Esophagus squamous epithelium (tissue), 5 donors: ENCODE measurements at places on chromosomes 11 and 22.

- DNase-seq: no peak
These were observed 960.7 kb upstream of the RAG2 start for GRCh38 chr11:37558619-37559210.

DNA sequence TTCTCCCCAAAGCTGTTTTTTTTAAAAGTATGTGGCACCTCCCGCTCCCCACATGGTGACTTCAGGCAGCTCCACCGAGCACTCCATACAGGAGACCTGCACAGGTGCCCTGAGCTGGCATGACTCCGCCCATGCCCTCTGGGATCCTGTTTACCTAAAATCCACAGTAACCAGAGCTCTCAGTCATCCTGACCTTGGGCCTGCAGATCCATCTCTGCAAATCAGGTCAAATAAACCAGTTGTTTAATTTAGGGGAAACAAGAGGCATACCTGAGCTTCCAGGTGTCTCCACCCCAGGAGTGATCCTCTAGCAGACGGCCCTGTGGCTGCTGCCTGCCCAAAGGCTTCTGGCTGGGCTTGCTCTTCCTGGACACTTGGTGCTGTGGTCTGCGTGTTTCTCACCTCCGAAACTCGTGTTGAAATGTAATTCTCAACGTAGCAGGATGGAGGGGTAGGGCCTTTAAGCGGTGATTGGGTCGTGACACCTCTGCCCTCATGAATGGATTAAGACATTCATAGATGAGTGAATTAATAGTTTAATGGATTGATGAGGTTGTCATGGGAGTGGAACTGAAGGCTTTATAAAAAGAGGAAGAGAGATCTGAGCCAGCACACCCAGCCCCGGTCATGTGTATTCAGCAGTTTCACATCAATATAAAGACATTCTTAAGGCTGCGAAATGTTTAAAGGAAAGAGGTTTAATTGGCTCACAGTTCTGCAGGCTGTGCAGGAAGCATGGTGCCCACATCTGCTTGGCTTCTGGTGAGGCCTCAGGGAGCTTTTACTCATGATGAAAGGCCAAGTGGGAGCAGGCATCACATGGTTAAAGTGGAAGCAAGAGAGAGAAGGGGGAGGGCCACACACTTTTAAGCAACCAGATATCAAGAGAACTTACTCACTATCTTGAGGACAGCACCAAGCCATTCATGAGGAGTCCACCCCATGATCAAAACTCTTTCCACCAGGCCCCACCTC is 34.1 kb downstream of the LINC01488 start:
- no peak for DNase-seq

GRCh38 chr11:75344186-75344585 is 7.3 kb downstream of the ARRB1 start:
- no peak for DNase-seq

GRCh38 chr11:106418791-106419190 is 341.3 kb downstream of the AASDHPPT start:
- DNase-seq: no peak

GRCh38 chr11:129960216-129961214 is 42.1 kb downstream of the PRDM10 start:
- no peak for DNase-seq

DNA sequence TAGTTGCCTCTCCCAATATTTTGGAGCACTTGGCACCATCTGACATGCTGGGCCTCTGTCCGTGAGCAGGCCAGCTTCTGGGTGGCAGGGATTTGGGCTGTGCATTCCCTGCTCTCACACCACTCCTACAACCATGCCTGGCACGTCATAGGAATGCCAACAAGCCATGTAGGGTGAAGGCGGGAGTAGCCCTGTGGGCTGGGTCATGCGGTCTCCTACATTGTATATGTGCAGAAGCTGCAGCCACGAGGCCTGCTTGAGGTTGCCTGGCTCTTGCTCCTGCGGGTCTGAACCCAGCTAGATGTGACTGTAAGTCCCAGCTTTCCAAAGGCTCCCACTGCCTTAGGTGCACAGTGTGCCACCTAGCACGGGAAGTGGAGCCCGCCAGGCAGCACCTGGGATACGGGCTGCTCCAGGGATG is 14.5 kb downstream of the MYEOV start:
- no peak for DNase-seq

DNA sequence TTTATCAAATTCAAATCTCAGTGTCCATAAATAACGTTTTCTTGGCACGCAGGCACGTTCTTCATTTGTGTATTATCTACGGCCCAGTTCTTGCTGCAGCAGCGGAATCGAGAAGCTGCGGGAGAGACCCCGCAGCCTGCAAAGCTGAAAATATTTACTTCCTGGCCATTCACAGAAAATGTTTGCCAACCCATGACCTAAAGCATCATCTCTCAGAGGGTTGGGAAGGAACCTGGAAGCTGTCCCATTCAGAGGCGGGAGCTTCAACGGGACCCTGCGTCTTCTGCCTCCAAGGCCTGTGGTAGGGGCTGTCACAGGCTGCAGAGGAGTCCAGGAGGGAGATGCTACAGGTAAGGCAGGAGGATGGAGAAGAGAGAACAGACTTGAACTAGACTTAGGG is 319.2 kb downstream of the MN1 start:
- no peak for DNase-seq

DNA sequence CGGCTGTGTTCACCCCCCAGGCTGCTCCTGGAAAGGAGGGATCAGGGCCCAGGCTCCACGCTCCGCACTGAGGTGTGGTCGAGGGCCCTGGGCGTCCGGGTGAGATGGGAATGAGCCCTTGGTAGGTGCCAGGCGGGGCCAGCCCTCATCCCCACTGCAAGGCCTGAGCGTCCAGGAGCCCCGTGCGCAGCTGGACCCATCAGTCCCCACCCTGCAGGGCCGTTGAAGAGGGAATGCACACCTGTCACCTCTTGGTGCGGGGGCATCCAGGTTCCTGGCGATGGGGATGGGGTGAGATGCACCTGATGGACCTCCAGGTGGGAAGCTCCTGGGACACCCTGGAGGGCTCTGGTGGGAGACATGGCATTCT is 72.2 kb downstream of the KCNQ1 start:
- no peak for DNase-seq

GRCh38 chr11:93528252-93528651 is 14.9 kb downstream of the SMCO4 start:
- DNase-seq: no peak

DNA sequence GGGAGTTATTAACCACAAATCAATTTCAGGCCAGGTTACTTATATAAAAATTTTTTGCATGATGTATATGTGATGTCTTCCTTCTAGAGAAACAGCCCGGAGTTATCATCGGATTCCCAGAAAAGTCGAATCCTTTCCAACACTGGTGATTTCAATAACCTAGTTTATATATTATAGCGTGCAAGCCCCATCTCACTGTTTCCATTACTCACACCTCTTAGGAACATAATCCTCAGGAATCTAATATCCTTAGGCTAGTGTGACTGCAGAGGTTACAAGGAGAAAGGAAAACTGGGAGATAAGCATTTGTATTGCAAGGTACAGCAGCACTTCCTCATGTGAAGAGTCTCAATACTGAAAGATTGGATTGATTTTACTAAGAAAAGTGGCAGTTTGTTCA is 20.3 kb downstream of the ARHGAP20 start:
- no peak for DNase-seq

- no peak for DNase-seq
These were observed 229.9 kb downstream of the ST3GAL4 start for GRCh38 chr11:126585388-126585773.

DNA sequence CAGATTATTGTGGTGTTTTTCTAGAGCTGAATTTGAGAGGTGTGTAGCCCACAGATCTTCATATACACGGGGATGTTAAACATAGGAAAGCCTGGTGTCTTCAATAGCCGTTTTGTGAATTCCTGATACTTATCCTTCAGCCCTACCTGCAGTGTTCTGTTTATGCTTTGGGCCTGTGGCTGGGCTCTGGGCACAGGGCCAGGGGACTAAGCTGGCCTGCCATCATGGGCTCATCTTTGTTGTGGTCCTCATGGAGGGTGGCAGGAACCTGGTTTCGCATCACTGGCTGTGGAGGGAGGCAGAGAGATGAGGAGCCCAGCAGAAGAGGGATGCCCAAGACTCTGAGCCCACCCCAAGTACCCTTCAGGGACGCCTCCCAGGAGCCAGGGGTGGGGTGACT is 112.4 kb downstream of the CACNA1I start:
- DNase-seq: no peak

- DNase-seq: no peak
These were observed 5.6 kb downstream of the UVRAG start for GRCh38 chr11:75820645-75821044.

GRCh38 chr11:106344394-106344793 is 266.9 kb downstream of the AASDHPPT start:
- no peak for DNase-seq

- DNase-seq: no peak
These were observed 64.2 kb downstream of the MICAL2 start for GRCh38 chr11:12174477-12175143.

GRCh38 chr11:65440831-65441499 is 18.4 kb downstream of the NEAT1 start:
- no peak for DNase-seq
